Kidney epithelial cell (primary cell): ENCODE measurements at places on chromosomes 16 and 17. TPM values are rescaled to one million over a fixed set of nuclear protein-coding genes. Genes with fewer than 3 reads are reported as not detected.

- no peak for DNase-seq
Observed at GRCh38 chr17:78784352-78784751, 2.3 kb upstream of the CYTH1 start.

- no peak for DNase-seq
Observed at GRCh38 chr16:12182212-12182611, 205.7 kb downstream of the SNX29 start.

DNA sequence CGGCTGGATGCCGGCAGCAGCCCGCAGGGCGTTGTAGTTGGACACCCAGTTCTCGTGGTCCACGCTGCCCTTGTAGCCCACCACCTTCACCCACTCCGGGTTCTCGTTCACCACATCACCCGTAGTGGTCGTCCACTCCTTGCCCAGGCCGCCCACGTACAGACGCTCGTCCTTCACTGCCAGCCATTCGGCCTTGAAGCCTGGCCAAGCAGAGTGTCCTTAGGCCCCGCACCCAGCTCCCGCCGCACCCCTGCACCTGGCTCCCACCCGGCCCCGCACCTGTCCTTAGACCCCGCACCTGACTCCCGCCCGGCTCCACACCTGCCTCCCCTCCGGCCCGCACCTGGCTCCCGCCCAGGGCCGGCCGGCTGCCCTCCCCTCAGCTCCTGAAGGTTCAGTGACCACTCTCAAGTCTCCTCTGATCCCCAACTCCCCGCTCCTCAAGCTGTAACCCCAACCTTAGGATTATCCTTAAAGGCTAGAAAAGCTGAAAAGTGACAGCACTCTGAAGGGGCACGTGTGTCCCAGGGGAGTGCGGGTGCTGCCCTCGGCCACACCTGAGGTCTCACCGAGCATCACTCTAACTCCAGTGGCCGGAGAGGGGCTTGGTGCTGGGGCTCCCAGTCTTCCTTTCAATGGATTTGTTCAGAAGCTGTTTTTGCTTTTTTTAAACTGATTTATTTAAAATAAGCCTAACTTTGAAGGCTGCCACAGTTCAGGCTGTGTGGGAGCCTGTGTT lies 14.4 kb downstream of the CANT1 start:
- no peak for DNase-seq

The CDH16 gene
- 0.33 and 5.0 TPM in 2 replicates for total RNA-seq

The KRT24 gene
- total RNA-seq, result not detected in 2 replicates

DNA sequence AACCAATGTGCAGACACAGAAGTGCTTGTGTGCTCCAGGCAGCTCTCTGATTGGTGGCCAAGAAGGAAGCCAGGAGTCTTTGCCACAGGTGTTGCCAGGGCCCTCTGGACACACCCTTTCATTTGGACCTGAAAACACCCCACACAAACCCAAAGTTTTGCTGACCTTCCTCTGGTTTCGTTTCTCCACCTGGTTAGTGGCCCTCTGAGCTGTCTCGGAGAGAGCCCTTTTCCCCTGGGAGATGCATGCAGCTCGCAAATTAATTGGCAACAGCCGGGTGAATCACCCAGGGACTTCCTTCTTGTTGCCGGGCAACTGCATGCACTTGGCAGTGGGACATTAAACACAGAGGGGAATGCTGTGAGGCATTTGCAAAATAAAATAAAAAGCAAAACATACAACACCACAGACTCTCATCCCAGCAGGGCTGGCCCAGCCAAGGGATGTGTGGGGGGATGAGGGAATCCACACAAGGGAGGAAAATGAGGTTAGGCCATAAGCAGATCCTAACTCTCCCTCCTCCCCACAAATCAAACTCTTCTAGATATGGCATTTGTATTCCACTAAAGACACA lies 286.6 kb downstream of the SOX9 start:
- peak; percentile 95 for DNase-seq

The CBFA2T3 gene
- 0.14 and 0.63 TPM in 2 replicates for total RNA-seq

DNA sequence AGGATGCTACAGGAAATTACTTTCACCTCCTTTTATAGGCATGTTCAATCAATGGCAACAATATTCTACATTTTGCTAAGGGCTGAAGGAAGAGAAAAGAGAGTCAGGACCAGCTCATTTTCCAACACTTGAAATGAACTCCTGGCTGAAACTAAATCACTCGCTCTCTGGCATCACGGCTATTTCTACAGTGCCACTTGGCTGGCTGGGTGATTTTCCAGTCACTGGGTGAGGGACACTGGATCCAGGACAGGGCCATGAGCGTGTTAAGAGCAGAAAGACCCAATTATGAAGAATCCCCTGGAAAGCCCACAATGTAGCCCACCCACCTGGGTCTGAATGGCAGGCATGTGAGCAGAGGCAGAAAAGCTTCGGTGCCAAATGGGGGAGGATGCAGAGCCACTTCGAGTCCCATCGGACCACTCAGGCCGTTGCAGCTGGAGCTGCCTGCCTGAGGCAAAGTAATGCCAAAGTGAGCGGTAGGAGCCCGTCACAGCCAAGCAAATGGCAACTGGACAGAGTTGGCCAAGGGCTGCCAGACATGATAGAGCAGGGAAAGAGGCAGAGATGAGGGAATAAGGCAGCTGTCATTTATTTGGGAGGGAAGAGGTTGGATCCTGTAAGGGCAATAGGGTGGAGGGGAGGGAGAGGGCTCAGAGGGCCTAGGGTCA lies 246.2 kb downstream of the STX8 start:
- no peak for DNase-seq

DNA sequence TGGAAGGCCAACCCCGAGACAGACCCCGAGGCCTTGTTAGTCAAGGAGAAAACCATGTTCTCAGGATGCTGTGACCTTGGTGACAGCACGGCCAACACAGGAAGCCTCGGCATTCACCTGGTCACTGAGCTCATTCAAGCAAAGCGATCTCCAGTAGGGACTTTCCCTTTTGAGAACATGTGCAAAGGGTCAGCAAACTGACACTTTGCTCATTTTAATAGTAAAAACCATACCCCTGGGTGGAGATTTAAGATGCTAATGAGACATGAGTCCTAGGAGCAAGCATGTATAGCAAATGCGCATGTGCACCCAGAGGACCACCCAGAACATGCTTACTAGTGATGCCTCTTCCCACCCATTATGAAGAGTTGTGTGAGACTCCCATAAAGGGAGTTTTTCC lies 5.7 kb upstream of the SULT1A2 start:
- DNase-seq, result no peak
